HS-5 (cell line): ENCODE measurements at places on chromosomes 13 and 19.

DNA sequence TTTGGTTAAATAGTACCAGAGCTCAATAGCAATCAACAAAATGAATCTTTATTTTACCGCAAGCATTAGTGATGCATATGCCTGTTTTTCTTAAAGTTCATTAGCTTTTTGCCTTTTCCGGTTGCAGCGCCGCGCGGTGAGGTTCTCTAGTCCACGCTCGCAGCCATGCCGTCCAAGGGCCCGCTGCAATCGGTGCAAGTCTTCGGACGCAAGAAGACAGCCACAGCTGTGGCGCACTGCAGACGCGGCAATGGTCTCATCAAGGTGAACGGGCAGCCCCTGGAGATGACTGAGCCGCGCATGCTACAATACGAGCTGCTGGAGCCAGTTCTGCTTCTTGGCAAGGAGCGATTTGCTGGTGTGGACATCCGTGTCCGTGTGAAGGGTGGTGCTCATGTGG lies 42.1 kb upstream of the ZNF486 start:
- DNase-seq = no peak

DNA sequence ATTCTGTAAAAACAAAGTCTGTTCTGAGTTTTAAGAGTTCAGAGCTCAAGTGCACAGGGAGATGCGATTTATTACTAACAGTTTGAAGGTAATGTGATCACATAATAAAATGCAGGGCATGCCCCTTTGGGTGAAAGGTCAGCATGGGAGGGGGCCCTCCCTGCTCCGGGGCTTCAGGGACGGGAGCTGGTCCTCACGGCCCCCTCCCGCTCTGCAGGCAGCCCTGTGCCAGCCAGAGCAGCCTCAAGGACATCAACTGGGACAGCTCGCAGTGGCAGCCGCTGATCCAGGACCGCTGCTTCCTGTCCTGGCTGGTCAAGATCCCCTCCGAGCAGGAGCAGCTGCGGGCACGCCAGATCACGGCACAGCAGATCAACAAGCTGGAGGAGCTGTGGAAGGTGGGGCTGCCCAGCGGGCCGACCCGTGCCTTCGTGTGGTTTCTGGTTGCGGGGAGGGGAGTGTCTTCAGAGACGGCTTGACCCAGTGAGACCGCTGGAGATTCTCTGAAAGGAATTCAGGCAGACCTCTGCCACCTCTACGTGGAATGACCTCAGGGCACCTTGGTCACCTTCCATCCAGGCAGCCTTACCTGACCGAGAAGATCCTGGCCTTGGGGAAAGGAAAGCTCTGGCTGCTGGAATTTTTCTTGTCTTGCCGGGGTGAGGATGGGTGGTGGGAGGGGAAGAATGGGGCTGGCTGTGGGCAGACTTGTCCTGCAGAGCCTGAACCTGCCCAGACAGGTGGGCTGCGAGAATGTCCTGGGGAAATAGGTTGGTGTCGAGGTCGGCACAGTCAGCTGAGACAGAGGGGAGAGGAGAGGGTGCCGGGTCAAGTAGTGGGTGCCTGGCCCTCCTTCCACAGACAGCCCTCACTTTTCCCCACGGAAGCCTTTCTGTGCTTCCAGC lies 19.0 kb downstream of the UPF1 start:
- no peak for DNase-seq

- no peak for DNase-seq
Measured at GRCh38 chr19:5147074-5147977, 178.4 kb downstream of the KDM4B start.

DNA sequence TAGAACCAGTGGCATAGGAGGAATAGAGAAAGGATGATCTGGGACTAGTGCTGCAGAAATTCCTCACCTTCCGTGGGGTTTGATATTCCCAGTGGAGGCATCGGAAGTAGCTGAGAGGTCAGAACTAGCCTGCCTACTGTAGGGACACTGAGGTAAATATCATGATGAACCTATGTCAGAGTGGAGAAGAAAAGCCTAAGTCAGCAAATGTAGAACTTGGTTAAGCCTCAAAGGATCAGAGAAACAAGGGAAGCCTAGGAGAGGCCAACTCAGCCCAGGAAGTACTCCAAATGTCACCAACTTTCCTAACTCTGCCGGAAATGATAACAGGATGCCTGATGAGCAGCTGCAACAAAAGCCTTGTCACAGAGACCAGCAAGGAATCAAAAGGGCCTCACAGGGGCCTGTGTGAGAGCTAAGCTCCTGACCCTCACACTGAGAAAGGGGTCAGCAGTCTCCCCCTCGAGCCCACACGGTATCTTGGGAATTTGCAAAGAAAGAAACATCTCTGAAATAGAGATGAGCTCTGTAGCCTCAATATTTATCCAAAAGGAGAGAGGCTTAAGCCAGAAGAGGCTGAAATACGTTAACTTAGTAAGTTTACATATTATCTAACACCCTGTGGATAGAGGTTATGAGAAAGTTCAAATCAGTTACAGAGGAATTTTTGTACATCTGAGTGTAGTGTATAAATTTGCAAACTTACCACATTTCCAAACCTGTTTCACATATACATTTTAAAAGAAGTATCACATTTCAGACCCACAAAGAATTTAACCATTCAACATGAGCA lies 1064.3 kb downstream of the DIAPH3 start:
- no peak for DNase-seq
